ENCODE measurements at places on chromosomes 12 and 14.

DNA sequence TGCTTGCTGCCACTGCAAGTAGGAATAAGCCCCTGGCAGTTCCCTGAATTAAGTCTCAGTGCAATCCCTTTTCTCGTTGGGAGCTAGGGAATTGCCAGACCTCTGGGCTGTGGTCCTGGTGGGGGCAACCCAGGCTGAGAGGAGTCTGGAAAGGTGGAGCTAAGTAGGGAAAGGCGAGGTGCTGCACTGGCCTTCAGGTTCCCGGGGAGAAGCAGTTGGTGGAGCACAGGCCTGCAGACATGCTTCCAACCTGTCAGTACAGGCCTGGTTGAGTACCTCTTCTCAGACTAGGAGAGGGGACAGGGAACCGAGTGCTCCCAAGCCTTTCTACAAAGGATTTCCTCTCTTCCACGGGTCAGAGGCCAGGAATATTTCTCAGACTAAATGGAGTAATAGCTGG, 1.5 kb downstream of the NRIP2 start:
- no peak for DNase-seq

- no peak for DNase-seq
Measured at GRCh38 chr14:78329371-78329770, 159.2 kb downstream of the NRXN3 start.

GRCh38 chr12:113129664-113130456, 5.7 kb downstream of the RASAL1 start:
- DNase-seq, result no peak

- DNase-seq, result no peak
Measured at GRCh38 chr14:100727086-100727872, 587 bp downstream of the DLK1 start.

DNA sequence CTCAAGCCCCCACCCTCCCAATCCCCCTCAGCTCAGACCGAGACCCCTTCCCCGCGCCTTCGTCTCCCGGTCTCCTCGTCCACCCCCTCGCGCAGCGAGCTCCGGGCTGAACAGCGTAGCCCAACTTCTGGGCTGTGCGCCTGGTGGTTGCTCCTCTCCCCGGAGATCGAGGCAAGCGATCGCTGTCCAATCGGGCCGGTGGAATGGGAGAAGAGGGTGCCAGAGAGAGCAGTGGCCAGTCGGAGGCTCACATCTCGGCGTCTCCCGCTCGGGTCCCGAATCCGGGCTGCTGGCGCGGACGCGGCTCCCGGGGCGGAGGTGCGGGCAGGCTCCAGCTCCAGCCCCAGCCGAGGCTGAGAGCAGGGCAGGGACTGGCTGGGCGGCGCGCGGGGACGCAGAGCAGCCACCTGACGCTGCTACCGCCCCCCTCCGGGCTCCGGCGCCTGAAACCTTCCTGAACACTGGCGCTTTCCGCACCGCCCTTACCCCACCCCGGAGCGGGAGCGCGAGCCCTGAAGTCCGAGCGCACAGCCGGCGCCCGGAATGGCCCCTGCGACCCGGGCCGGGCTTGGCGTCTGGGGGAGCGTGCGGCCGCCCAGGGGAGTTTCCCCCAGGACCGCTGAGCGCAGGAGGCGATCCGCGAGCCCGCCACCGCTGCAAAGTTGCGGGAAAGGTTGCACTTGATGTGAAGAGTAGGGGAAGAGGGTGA, 508 bp upstream of the KCNH5 start:
- DNase-seq, result no peak

DNA sequence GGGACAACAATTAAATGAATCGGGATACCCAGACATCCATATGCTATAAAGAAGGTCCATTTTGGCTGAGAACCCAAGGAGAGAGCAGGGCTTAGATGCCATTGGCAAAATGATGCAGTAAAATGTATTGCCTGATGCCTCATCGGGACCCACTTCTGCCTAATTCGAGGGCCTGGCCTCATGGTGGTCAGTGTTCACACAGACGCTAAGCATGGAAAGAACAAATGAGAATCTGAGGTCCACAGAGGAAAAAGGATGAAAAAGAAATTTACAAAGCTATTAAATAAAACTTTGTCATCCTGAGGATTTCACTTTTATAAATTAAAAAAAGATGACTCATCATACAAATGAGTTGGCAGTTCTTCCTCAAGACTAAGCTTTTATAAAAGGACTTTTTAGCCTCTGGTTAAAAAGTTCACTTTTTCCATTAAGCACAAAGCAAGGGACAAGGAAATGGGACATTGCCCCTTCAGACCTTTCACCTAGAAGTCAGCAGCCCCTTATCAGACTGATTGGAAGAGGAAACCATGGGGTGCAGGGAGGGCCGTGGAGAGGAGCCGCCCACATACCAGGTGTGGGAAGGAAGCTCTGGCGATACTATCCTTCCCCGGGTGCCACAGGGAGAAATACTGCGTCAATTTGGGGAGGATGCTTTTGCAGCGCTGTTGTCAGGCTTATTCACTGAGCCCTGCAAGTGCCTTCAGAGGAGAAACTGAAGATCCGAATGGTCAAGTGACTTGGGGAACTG, 176.0 kb downstream of the EGLN3 start:
- DNase-seq, result no peak

- no peak for DNase-seq
Measured at GRCh38 chr12:124725099-124725498, 138.6 kb downstream of the SCARB1 start.
